ENCODE measurements at places on chromosomes 12 and 14. TPM values are rescaled to one million over a fixed set of nuclear protein-coding genes. Genes with fewer than 3 reads are reported as not detected.

APOF gene
- not detected for total RNA-seq

SMCO2 gene
- total RNA-seq, result not detected

PLBD1 gene
- 3.8 TPM for total RNA-seq

DTX3 gene
- total RNA-seq, result 18.8 TPM

PRORP gene
- total RNA-seq, result 34.0 TPM

RNF41 gene
- 24.4 TPM for total RNA-seq

CHMP4A gene
- 78.6 TPM for total RNA-seq

CCDC196 gene
- not detected for total RNA-seq

PRR4 gene
- 1.9 TPM for total RNA-seq

SERPINA5 gene
- 0.33 TPM for total RNA-seq

CACNA1C gene
- total RNA-seq, result not detected

IFNG-AS1 gene
- total RNA-seq, result not detected

MYF6 gene
- not detected for total RNA-seq

OR4K1 gene
- not detected for total RNA-seq

MAP3K12 gene
- 14.9 TPM for total RNA-seq

IRAK3 gene
- total RNA-seq, result 0.14 TPM

CLEC2A gene
- not detected for total RNA-seq

BMP4 gene
- 3.3 TPM for total RNA-seq

CD69 gene
- not detected for total RNA-seq

TIGAR gene
- total RNA-seq, result 37.8 TPM

ACOT6 gene
- total RNA-seq, result not detected

TDRD9 gene
- total RNA-seq, result not detected

WSCD2 gene
- not detected for total RNA-seq

TAPBPL gene
- 5.2 TPM for total RNA-seq

CD163L1 gene
- total RNA-seq, result 0.53 TPM

EIF5 gene
- total RNA-seq, result 280 TPM

KRT71 gene
- not detected for total RNA-seq

RBM23 gene
- total RNA-seq, result 58.1 TPM

FAM181A gene
- not detected for total RNA-seq

KERA gene
- total RNA-seq, result not detected

DRAM1 gene
- total RNA-seq, result 23.3 TPM

All from A549 treated with RU486 at 1 μM for 4 hours (cell line).